Fibroblast of skin of abdomen (primary cell): ENCODE measurements at places on chromosomes 13 and 19.

- DNase-seq = no peak
Measured at GRCh38 chr13:38103851-38104250, 234.3 kb upstream of the TRPC4 start.

DNA sequence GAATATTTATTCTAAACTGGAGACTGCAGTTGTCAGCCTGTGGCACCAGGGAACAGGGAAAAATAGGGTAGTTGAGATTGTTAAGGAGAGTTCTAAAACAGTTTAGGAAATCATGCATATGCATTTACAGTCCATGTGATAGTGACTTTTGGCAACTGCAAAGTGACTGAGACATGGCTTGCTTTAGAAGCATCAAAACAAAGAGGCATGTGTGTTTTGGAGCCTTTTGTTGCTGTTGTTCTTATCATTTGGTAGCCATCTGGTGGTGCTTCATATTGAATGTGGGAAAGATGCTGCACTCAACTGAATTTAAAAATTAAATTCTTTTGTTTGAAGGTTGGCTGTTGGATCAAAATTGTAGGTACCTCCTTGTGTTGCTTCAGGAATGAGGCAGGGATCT, 10.2 kb upstream of the EBPL start:
- no peak for DNase-seq

GRCh38 chr19:8069096-8069973, 16.8 kb downstream of the CCL25 start:
- no peak for DNase-seq

DNA sequence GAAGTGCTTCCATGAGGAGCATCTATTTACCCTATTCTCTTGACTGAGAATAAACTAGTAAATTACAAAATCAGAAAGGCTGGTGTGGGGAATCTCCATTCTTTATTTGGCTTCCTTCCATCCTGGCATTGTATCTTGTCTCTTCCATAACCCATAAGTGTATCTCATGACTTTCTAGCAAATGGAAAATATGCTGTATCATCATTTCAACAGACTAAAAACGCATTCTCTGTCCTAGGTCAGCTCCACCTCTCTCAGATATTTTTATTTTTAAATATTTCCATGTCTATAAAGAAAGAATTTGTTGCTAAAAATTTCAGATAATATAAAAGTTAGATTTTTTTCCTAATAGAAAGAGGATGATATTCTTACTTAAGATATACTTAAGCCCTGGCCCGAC, 154.2 kb upstream of the MYO16 start:
- no peak for DNase-seq

GRCh38 chr19:30407068-30407709, 35.0 kb downstream of the ZNF536 start:
- DNase-seq = no peak

DNA sequence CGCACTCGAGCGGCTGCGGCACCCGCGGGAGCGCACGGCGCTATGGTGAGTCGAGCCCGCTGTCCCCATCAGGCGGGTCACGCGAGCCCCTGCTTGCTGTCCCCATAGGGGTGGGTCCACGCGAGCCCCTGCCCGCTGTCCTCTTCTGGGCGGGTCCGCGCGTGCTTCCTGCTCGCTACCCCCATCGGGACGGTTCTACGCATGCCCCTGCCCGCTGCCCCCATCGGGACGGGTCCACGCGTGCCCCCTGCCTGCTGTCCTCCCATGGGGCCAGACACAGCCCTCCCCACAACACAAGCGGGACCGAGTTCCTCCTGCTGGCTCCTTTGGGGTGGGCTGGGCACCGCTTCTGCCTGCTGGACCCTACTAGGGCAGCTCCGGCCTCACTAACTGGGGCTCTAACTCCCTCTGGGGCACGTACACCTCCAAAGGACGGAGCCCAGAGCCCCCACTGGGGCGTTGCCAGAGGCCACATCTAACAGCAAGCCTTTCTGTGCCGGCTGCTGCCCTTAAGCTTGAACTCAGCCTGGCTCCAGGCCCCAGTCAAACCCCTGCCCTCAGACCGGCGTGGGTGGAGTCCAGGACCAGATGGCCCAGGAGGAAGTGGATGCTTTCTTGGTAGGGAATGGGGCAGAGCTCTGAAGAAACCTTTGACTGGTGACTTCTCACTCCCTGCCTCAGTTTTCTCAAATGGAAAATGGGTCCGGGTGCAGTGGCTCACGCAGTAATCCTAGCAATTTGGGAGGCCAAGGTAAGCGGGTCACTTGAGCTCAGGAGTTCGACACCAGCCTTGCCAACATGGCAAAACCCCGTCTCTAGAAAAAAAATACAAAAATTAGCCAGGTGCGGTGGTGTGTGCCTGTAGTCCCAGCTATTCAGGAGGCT, 722 bp downstream of the COLGALT1 start:
- DNase-seq = peak; percentile 33

DNA sequence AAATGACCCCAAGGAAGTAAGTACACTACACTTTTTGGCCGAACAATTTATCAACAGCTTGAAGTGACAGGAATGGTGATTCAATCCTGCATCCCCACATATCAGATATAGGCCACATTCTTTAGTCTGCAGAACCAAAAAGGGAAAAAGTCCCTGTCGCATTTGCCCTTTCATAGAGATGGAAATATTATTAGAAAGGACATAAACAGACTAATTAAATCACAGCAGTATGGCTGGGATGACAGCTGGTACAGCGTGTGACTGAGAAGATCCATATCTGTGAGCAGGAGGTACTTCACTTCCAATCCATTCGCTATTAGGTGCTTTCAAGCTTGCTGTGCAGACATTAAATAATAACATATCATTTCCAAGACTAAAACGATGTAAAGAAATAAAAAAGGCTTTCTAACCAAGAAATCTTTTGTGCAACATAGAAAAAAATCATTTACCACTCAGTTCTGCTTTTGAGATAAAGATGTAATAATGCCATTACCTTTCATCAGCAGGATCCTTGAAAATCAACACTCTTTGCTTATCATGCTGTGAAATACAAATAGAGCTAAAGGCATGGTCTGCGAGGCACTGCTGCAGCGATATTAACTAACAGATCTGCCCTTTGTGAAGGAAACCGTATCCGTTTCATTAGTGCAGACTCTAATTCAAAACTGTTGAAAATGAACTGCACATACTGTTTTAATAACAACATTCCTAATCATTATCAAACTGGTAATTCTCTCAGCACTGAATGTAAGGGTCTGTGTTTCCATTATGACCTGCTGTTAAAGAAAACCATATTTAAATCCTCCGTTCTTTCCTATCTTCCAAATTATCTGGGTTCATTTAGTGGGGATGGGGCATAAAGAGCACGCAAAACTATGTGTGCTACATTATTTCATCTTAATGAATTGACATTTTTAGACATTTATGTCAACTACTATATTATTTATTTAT, 245.6 kb downstream of the DACH1 start:
- no peak for DNase-seq

DNA sequence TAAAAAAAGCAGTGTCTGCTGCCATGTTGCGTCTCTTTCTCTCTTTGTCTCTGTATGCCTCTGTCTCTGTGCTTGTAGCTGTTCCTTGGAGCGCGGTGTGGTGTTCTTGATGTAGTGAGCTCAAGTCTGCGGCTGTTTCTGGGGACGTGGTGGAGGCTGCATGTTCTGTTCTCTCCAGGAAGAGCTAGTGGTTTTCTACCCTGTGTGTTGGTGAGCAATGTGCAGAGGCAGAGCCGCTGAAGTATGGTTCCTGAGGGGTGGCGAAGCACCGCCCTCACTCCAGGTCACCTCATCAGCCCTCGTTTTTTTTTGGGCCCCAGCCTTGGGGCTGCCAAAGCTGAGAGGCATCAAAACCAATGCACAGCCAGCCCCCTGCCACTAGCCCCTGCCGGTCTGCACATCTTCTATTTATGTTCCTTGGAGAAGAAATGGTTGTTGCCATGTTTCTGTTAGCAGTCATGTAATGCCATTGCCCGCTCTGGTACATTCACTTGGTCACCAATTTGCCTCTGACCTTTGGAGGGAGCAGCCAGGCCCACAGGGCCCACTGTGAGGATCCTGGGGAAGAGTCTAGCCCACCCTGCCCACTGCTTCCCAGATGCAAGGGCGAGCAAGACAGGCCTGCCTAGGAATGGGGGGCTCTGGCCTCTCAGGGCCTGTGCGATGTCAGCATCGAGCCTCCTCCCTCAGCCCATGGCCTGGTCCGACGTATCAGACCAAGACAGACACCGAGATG, 7.2 kb downstream of the HNRNPL start:
- DNase-seq = no peak

- DNase-seq = no peak
Measured at GRCh38 chr19:15101479-15102082, 5.6 kb upstream of the SYDE1 start.

DNA sequence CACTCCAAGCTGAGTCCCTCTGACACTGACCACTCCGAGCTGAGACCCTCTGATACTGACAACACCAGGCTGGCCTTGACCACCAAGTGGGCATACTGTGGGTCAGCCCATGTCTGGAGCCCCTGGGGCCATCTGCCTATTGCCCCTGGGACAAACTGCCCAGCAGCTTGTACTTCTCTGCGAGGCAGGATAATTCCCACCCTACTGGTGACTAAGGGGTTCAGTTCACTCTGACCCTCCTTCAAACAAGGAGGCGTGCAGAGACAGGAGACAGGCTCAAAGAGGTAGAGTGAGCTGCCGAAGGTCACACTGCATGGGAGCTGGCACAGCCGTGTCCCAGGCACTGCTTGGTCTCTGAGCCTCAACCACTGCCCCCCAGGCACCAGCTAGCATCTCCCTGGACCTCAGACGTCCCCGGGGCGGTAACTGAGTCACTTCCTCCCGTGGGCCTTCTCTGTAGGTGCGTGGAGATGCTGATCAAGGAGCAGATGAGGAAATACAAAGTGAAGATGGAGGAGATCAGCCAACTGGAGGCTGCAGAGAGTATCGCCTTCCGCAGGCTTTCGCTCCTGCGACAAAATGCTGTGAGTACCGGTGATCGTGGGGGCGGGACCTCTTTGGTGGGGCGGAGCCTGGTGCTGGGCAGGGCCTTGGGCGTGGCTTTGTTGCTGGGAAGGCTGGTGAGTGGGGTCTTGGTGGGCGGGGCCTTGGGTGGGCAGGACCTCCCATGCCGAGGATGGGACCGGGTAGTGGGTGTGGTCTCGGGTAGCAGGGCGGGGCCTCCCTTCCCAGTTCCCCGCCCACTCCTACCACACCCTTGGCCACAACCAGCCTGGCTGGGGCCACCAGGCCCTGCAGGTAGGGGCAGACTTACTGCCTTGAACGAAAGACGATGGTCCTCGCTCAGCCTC, 5.8 kb upstream of the USE1 start:
- DNase-seq = peak; percentile 35

- no peak for DNase-seq
Measured at GRCh38 chr19:49486232-49486631, 1.2 kb upstream of the RPL13A start.

DNA sequence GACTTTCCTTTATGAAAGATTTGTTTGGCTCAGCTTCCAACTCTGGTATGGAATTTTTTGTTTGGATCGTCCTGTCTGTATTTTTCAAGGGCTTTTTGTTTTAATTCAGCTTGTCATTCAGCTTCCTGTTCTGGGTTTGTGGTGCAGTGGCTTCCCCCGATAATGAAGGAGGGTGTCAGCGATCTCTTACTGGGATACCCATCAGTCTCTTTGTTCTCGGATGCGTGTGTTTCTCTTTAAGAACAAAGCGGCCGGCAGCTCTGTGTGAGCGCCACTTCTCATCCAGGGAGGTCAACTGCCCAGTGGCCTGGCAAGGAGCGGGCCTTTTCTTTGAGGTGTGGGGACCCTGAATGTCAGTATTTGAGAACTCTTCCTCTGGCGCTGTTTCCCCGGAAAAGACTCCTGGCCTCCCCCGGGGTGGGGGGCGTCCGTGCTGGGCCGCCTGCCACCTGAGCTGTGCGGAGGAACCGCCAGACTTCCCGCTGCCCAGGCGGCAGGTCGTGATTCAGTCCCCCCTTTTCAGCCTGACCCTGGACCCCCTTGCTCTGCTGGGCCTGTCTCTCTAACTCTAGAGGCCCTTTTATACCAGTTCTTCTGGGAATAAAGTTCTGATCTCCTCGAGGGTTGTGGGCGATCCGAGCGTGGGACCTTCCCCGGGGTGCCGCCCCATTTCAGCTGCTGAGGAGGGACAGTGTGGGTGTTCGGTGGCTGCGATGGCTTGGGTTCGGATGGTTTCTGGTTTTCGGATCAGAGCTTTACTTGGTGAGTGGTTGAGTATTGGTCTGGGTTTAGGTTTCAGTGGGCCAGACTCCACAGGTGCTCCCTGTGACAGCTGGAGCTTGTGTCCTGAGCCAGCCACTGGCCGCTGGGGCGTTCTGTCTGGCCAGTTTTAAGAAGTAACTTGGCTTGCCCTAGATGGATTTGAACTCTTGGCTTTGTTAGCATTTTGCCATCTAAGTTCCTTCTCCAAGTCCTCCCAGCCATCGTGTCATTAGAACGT, 3.4 kb downstream of the SF3A2 start:
- DNase-seq = peak; percentile 39

- no peak for DNase-seq
Measured at GRCh38 chr19:36398571-36398970, 19.6 kb upstream of the ZFP14 start.

DNA sequence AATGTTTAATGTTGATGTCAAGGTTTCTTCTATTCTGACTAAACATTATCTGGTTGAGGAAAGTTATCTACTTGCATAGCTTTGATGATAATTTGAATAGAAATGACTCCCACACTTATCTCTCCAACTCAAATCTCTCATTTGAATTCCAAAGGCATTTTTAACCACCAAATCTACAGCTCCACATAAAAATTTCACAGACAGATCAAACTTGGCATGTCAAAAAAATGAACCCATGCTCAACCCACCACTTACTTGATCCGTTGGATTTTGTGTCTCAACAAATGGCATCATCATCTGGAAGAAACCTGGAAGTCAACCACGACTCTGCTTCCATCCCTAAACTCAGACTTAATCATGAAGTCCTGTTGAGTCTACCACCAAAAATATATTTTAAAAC, 1050.4 kb downstream of the EFNB2 start:
- no peak for DNase-seq

- peak; percentile 49 for DNase-seq
Measured at GRCh38 chr13:101757446-101758039, 305.1 kb downstream of the ITGBL1 start.

- DNase-seq = no peak
Measured at GRCh38 chr13:59493436-59493965, 670.2 kb downstream of the DIAPH3 start.

DNA sequence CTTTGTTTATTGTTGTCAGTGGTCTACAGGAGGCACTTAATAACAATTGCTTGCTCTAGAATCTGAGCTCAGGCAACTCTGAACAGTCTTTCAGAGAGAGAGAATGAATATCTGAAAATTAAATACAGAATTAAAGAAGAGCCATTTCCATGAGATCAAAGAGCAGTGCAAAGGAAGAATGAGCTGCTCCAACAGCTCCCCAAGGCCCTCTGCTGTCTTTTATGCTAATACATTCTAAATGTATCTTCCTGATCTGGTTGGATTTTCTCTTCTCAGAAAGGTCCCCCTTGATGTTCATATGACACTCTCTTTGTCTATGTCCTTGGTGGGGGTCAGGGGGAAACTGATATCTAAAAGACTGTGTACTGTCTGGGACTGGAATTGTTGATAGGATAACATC, 1029.6 kb downstream of the PCDH9 start:
- no peak for DNase-seq

- no peak for DNase-seq
Measured at GRCh38 chr13:55937180-55937579, 1203.5 kb upstream of the PRR20A start.
